Inflammatory macrophage (primary cell): ENCODE measurements at places on chromosomes 5 and 9.

DNA sequence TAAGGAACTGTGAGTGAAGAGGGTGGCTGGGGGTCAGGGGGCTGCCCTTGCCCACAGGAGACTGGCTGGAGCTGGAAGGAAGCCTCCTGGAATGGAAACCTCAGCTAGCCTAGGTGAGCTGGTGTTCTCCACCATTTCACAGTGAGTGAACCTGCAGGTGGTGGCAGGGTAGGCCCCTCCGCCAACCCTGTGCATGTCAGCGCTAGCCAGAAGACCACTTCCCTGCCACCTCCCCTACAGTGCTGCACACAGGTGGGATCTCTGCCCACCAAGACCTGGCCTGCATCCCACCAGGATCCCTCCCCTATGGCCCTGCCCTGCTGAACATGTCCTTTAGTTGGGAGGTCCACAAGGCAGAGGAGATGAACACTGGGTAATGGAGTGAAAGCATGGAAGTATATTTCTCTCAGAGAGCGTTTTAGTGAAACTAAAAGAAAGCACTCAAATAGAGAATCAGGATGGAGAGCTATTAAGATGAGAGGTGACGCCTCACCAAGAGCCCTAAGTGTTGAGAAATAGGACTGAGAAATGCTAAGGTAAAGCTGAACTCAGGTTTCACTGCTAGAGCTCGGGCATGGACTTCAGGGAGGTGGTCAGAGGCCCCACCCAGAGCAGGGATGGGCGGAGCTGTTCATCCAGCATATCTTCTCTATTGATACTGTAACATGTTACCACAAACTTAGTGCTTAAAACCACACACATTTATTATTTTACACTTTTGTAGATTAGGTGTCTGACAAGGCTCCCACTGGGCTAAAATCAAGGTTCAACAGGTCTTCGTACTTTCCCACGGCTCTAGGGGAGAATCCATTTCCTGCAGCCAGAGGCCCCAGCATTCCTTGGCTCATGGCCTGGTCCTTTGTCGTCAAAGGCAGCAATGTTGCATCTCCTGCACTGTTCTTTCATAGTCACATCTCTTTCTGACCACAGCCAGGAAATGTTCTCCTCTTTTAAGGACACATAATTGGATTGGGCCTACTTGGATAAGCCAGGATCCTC, 83.2 kb downstream of the DIRAS2 start:
- DNase-seq, result no peak

DNA sequence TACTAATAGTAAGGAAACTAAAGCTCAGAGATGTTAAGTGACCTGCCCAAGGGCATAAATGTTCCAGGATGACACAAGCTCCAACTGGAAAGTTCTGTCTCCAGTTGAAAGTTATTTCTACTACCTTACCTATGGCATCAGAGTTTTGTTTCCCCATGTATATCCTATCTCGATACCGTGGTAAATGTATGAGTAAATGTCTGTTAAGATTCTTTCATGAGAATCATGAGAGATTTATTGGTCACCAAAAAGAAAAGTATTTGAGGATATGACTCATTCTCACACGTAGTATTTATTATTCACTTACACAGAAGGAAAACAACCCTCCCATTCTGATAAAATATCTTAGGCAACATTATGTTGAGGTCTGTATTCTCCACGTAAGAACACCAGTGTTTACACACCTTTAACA, 11.1 kb upstream of the SHOC1 start:
- DNase-seq, result no peak

- DNase-seq, result peak; percentile 46
These were observed 372.0 kb upstream of the KIF2A start for GRCh38 chr5:61933787-61934626.

GRCh38 chr5:174446988-174447387, 277.4 kb upstream of the MSX2 start:
- DNase-seq, result no peak

GRCh38 chr5:145449794-145450193, 385.3 kb downstream of the PRELID2 start:
- no peak for DNase-seq

DNA sequence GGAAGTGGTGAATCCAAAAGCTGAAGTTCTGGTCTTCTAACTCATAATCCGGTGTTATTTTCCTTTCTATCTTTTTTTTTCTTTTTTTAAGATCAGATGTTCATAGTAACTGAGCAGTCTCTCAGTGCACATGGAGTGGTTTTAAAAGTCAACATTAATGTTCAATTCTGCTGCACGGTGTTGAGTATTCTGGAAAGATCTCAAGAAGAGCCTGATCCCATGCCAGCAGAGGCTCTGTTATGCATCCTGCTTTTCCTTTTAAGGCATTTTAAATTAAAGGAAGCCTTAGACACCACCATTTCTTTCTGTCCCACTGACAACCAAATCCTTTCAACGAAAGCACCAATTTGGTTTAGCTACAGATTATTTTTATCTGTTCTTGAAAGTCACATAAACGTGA, 33.4 kb downstream of the SEMA5A start:
- no peak for DNase-seq

GRCh38 chr9:6197330-6197729, 18.3 kb upstream of the IL33 start:
- DNase-seq, result no peak

- DNase-seq, result no peak
These were observed 271.6 kb downstream of the GABRB2 start for GRCh38 chr5:161274951-161275350.

DNA sequence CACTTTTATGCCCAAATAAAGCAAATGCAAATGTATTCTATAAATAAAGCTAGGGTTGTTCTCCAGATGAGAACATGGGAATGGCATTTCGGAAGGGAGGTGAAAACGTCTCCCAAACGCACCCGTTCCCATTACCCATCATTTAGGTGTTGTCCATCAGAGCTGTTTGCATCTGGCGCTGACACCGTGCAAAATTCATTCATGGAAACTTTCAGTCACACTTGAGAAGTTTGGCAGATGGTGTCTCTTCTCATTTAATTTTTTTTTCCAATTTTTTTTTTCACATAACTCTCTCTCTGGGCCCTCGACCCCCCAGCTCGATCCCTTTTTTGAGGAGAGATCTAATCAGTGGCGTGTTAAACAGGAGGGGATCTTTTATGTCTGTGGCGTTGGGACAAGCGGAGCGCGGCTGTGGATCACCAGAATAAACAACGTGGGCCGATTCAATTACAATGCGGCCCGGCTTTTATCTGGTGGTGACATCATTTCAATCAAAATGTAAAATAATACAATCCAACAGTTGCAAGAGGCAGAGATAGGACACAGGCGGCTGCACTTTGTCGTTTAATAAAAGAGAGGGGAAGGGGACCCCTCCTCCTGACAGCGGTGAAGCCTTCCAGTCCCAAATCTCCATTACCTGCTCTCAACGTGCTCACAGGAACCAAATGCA, 246.1 kb upstream of the IRX4 start:
- DNase-seq, result no peak

DNA sequence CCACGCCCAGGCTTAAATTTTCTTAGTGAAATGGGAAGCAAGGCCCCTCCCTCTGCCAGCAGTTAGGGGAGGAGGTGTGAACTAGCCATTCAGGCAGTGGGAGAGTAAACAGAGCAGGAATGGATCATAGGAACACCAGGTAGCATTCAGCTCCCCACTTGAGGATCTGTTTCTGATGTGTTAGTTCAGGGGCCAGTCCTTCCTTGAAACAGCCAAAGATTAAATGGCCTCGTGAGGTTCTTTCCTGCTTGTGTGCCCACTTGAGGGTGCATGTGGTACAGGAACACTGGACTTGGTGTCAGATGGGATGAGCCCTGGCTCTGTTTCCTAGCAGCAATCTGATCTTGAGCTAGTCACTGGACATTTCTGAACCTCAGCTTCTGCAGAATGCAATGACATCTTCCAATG, 21.2 kb downstream of the FAXDC2 start:
- no peak for DNase-seq

GRCh38 chr5:124397317-124397716, 349.1 kb downstream of the ZNF608 start:
- DNase-seq, result no peak

DNA sequence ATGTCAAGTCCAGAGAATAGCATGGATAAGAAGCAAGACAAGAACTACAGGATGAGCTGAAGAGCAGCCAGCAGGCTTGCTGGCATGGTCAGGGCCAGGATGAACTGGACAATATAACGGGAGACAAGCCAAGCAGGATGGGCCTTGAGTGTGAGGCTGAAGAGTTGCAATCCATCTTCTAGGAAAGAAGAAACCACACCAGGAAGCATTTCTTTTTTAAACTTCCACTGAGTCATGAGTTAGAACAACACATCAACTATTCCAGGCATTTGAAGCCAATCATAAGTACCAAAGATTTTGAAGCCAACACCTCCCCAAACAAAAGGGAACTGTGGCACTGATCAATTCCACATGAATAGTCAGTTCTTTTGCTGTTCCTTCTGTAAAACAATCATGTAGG, 27.3 kb downstream of the SLC31A2 start:
- no peak for DNase-seq

GRCh38 chr5:132489871-132490483, 596 bp downstream of the IRF1 start:
- DNase-seq, result peak; percentile 50

DNA sequence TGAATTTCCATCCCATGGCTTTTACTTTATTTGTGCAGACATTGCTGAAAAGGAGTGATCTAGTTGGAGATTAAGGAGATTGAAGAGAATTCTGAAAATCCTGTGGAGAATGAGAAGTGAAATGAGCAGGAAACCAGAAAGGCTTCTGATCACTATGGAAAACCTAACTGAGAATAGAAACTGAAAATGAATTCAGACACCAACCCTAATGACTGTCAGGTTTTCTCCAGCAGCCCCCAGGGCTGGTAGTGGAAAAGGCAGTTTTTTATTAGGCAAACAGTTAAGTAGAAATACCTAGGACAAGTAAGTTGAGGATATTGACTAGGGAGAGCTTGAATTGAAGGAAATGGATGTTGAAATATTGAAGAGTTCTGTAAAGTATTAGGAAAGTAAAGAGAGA, 14.7 kb upstream of the ARRDC3 start:
- DNase-seq, result no peak

DNA sequence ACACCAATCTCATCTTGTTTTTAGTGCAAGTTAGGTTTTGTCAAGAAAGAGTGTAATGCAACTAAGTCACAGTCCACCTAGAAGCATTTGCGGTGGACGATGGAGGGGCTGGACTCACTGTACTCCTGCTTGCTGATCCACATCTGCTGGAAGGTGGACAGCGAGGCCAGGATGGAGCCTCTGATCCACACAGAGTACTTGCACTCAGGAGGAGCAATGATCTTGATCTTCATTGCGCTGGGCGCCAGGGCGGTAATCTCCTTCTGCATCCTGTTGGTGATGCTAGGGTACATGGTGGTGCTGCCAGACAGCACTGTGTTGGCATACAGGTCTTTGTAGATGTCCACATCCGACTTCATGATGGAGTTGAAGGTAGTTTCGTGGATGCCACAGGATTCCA, 20.2 kb upstream of the SPZ1 start:
- no peak for DNase-seq

DNA sequence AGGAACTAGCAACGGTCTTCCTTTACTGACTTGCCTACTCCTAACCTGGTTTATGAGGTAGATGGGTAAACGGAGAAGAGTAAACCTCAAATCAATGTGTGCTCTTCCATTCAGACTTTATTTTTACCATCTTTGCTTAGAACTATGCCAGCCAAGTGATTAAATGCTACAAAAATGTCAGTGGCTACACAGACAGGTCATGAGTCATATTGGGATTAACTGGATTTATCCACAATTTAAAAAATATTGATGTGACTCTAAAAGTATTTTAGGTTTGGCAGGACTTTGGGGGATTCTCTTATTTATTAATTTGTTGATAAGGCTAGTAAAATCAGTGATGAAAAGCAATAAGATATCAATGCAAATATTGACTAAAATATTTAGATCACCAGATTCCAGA, 275.0 kb downstream of the PLK2 start:
- DNase-seq, result no peak
